ENCODE measurements at places on chromosomes 4 and X. TPM values are rescaled to one million over a fixed set of nuclear protein-coding genes. Genes with fewer than 3 reads are reported as not detected.

CCNI gene
- 444 TPM for total RNA-seq

FAM9B gene
- not detected for total RNA-seq

TCP11X2 gene
- 1.8 TPM for total RNA-seq

ANKRD37 gene
- total RNA-seq = 12.2 TPM

RIPPLY1 gene
- not detected for total RNA-seq

KLHL2 gene
- total RNA-seq = 69.7 TPM

All from diencephalon (tissue), 1 donor.